ENCODE measurements at places on chromosomes 7 and 10.

- no peak for DNase-seq
These were observed 2.6 kb downstream of the PLEKHS1 start for GRCh38 chr10:113754125-113754524.

DNA sequence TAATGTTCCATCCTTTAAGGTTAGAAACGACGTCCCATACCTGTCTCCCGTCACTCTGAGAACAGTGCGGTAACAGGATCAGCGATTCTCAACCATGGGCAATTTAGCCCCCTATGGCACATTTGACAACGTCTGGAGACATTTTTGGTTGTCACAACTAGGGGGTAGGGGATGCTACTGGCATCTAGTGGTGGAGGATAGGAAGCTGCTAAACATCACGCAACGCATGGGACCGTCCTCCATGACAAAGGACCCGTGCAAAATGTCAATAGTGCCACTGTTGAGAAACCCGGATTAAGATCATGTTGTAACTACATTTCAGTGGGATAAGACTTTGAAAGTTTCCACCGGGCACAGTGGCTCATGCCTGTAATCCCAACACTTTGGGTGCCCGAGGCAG lies 5.0 kb upstream of the PAXIP1 start:
- DNase-seq = no peak

- no peak for DNase-seq
These were observed 29.5 kb downstream of the CLDN12 start for GRCh38 chr7:90432752-90433151.

DNA sequence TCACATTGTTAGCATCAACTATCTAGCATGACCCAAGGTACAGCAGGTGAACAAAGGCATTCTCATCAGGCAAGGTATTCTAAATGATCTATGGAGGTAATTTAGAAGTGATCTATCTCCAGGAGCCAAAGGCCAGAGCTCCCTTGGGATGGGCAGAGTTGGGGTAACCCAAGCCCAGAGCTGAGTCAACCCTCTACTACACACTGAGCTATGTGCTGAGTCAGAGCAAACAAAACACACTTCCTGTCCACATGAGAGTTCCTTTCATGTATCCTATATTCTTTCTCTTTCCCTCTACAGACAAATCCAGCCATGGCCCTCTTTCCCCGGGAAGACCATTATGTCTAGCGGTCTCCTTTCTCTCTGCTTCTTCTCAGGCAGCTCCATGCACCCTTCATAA lies 68.2 kb upstream of the AGK start:
- no peak for DNase-seq

GRCh38 chr7:6375348-6376101 lies 72.2 kb downstream of the DAGLB start:
- no peak for DNase-seq

GRCh38 chr10:59098387-59098786 lies 78.1 kb upstream of the PHYHIPL start:
- DNase-seq = no peak
